Osteocyte (in vitro differentiated cells): ENCODE measurements at places on chromosomes 5 and 9. TPM values are rescaled to one million over a fixed set of nuclear protein-coding genes. Genes with fewer than 3 reads are reported as not detected.

DNA sequence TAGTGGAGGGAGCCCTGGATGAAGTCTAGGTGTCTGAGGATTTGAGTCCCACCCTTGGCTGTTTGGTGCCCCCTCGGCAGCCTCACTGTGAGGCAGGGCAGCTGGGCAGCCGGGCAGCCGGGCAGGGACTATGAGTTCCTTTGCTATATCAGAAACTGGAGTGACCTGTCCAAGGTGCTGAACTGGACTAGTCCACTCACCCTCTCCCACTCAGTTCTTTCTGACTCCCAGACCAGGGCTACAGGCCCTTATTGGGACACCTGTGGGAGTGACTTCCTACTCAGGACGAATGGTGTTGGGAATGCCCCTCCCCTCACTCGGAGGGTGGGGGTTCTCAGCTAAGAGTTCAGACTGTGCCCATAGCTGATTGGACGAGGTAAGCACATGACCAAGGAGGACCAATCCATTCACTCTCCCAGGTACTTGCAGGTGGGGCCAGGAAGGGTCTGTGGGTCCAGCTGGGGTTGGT lies 34.1 kb upstream of the RAPGEF1 start:
- peak; percentile 89 for DNase-seq

The SPRY4 gene
- total RNA-seq: 12.0 and 15.6 TPM in 2 replicates

The ACSL6 gene
- total RNA-seq: not detected in 2 replicates

DNA sequence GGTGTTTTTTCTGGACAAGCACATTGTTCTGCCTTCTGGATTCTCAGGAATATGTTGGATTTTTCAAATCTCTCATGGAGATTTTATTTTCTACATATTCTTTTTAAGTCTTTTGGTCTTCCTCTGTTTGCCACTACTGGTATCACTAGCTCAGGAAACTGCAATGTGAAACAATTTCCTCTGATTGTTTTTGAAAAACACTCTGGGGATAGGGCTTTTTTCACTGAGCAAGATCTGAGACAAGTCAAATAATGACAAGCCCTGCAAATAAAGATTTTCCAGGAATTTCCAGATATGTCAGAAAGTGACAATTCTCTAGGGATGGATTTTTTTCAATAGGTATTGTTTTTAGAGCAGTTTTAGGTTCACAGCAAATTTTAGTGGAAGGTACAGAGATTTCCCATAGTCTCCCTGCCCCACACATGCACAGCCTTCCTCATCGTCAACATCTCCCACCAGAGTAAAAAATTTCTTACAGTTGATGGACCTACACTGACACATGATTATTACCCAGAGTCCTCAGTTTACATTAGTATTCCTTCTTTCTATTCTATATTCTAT lies 86.9 kb upstream of the TMEM161B start:
- no peak for DNase-seq

GRCh38 chr5:177540438-177540837 lies 13.9 kb downstream of the FAM193B start:
- DNase-seq: no peak
